Germinal center (tissue), 1 donor: ENCODE measurements at places on chromosomes 5 and 9.

GRCh38 chr9:134591573-134591981 is 50.0 kb upstream of the COL5A1 start:
- no peak for DNase-seq

- no peak for DNase-seq
Measured at GRCh38 chr5:149878371-149878770, 66.2 kb downstream of the PDE6A start.

- no peak for DNase-seq
Measured at GRCh38 chr9:110641293-110641692, 27.3 kb upstream of the MUSK start.

GRCh38 chr9:13942695-13943094 is 371.2 kb downstream of the NFIB start:
- DNase-seq: no peak

DNA sequence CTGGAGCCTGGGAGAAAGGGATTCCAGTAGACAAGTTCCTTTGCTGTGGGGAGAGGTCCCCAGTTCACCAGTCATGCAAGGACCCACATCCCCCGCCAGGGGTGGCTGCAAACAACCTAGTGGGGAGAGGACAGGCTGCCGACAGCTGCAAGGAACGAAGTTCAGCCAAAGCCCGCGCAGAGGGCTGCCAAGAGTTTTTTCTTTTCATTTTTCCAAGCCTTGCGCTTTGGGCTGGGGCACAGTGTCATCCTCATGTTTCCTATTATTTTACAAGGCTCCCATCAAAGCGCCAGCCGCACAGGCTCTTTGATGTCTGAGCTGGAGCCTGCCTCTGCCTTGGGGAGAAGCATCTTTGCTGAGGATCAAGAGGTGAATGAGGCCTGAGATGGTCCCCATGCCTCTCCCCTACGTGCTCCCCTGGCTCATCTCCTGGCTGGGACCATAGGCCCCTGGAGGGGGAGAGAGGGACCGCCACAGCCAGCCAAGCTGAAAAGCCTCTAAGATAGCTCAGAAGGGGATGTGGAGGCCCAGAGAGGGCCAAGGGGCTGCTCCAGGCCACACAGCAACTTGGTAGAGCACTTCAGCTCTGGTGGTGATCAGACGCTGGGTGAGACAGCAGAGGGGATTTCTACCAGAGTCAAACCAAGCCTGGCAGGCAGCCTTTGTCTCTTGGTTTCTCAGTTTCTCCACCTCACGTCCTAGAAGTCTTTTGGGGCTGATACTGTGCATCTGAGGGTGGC is 50.4 kb upstream of the SYNPO start:
- DNase-seq: no peak

DNA sequence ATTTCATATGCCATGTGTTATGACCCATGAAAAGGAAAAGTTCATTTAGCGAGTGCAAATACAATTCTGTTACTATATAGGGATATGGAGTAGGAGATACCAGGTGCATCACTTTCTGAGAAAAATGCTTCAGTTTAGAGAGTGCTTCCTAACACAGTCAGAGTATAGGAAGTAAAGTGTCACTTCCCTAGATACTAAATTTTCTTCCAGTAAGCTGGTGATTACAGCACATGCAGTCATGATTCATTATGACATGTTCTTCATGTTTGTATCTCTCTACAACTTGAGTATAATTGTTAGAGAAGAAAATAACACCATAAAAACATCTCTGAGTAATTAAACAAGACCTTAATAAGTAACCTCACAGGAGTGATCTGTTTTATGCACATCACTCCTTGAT is 837.0 kb downstream of the DNAH5 start:
- no peak for DNase-seq

DNA sequence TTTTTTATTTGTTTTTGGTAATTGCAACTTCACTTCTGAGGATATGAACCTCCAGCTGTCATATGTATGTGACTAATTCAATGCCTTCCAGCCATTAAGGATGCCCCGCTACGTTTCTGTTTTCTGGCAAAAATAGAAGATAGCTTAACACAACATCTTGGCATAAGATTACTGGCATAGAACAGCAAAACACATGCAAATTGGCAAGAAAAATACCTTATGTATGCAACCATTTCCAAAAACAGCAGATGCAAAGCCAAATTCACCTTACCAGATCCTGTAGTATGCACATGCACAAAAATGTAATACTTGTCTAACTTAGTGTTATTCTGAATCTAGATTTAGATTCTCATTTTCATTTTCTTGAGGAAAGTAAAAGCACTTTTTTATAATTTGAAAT is 461.1 kb upstream of the CYLC2 start:
- no peak for DNase-seq

GRCh38 chr5:112254303-112254702 is 164.8 kb downstream of the EPB41L4A start:
- no peak for DNase-seq

DNA sequence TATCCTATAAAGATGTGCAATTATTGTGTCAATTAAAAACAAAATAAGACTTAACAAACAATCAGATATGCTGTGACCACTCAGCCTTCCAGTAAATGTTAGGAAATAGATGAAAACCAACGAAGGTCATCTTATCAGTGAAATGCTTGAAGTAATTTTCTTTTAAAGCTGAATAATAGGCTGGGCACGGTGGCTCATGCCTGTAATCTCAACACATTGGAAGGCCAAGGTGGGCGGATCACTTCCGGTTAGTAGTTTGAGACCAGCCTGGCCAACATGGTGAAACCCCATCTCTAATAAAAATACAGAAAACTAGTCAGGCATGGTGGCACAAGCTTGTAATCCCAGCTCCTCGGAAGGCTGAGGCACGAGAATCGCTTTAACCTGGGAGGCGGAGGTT is 31.2 kb downstream of the NLN start:
- no peak for DNase-seq

- no peak for DNase-seq
Measured at GRCh38 chr9:104367507-104367906, 136.6 kb upstream of the OR13F1 start.

- DNase-seq: no peak
Measured at GRCh38 chr5:2840372-2840915, 89.0 kb upstream of the IRX2 start.

GRCh38 chr5:131180407-131180806 is 9.7 kb downstream of the LYRM7 start:
- no peak for DNase-seq
